ENCODE measurements at places on chromosomes 1 and 21.

DNA sequence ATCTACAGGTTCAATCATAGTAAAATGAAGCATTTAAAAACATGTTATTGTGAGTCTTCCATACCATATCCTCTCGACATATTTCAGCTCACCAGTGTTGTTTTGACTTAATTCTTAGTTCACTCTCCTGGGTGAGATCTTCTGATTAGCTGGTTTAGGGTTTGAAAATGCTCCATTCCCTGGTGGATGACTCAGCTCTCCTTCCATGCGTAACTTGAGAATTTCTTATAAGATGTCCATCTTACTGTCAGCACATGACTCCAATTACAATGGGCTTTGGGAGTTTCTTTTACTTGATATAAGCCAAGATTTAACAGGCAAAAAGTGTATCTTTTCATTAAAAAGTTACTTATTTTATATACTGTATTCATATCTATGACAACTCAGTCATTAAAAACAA lies 476.5 kb downstream of the BRINP3 start:
- DNase-seq, result no peak

DNA sequence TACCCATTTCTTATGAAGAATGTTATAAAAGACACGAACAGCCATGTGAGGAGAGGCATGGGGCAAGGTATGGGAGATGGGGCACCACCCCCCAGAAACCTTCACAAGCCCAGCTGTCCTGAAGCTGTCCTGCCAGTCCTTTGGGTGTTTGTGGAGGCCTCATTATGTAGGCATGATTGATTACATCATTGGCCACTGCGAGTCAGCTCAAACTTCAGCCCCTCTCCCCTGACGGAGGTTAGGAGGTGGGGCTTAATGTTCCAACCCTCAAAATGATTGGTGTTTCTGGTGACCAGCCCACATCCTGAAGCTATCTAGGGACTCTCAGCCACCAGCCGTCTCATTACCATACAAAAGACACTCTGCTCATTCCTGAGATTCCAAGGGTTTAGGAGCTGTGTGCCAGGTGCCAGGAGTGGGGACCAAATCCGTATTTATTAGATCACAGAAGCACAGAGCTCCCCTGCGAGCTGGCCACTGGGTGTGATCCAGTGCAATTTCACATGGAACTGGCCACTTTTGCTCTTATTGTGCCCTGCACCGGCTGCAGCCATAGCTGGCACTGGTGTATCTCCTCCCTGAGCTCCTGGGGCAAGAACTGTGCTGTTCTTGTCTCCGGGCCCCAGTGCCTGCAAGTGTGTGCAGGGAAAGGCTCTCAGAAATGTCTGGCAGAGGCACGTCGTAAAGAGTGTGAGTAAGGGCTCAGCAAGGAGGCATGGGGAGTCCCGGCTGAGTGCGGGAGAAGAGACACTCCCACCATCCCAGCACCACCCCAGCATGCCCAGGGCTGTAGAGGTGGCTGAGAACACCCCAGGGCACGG lies 10.5 kb downstream of the KIAA1614 start:
- DNase-seq, result no peak

GRCh38 chr1:82160903-82161302 lies 360.2 kb downstream of the ADGRL2 start:
- DNase-seq, result no peak

DNA sequence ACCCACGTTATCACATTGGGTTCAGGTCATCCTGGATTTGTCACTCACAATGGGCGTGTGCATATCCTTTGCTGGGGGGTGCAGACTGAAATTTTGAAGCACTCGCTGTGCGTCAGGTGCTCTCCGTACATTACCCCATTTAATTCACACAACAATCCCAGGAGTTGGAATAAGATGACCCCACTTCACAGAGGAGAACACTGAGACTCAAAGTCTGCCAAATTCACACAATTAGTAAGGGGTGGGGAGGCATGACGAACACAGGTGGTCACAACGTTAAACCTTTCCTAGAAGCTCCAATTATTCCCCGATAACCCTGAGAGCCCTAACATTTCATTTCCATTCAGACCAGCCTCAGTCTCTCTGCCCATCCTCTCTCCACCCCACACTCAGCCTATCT lies 3.8 kb upstream of the S100A2 start:
- DNase-seq, result no peak
